Placental epithelial cell (primary cell): ENCODE measurements at places on chromosomes 16 and 17. TPM values are rescaled to one million over a fixed set of nuclear protein-coding genes. Genes with fewer than 3 reads are reported as not detected.

Gene KIF22
- total RNA-seq = 40.1 and 81.7 TPM in 2 replicates

Gene SKAP1
- not detected in 2 replicates for total RNA-seq

Gene VASN
- 28.7 and 35.4 TPM in 2 replicates for total RNA-seq

Gene MYOCD
- total RNA-seq = 3.5 and 5.1 TPM in 2 replicates

Gene FOXN1
- total RNA-seq = not detected in 2 replicates

Gene SEPTIN12
- total RNA-seq = not detected in 2 replicates

Gene FAM83G
- total RNA-seq = 19.2 and 39.8 TPM in 2 replicates

Gene RAMP2
- total RNA-seq = 0.79 TPM in 1 of 2 replicates, not detected in the other

Gene LDHD
- total RNA-seq = 0.11 and 0.39 TPM in 2 replicates

Gene EVPLL
- total RNA-seq = 0.11 TPM in 1 of 2 replicates, not detected in the other

Gene CDH13
- under 0.01 and 0.39 TPM in 2 replicates for total RNA-seq

Gene CCL16
- not detected in 2 replicates for total RNA-seq

Gene CCL23
- not detected in 2 replicates for total RNA-seq

Gene CCL14
- not detected in 2 replicates for total RNA-seq

Gene MYH1
- total RNA-seq = not detected in 2 replicates

Gene PDILT
- total RNA-seq = not detected in 2 replicates

Gene DRC3
- 2.6 and 5.1 TPM in 2 replicates for total RNA-seq

Gene PLK1
- total RNA-seq = 7.1 and 12.4 TPM in 2 replicates

Gene CCL8
- total RNA-seq = not detected in 2 replicates

Gene IL17C
- total RNA-seq = 0.39 TPM in 1 of 2 replicates, not detected in the other

Gene NKD1
- total RNA-seq = 0.11 and 0.39 TPM in 2 replicates

Gene TPSD1
- total RNA-seq = not detected in 2 replicates

Gene TRIM47
- 16.7 and 25.9 TPM in 2 replicates for total RNA-seq

Gene MMP28
- 0.79 and 2.7 TPM in 2 replicates for total RNA-seq

Gene PERCC1
- not detected in 2 replicates for total RNA-seq

Gene HOXB8
- total RNA-seq = not detected in 2 replicates

Gene PPY
- not detected in 2 replicates for total RNA-seq

Gene ZFP3
- 3.1 and 4.4 TPM in 2 replicates for total RNA-seq

Gene SLC12A3
- total RNA-seq = 0.22 and 1.6 TPM in 2 replicates

Gene NPIPA5
- under 0.01 and 0.54 TPM in 2 replicates for total RNA-seq
